Activated naive CD4-positive, alpha-beta T cell treated with anti-CD3 and anti-CD28 coated beads, Interleukin-2, amount 50 U/mL, for 72 hours (primary cell): ENCODE measurements at places on chromosomes 6 and 20. TPM values are rescaled to one million over a fixed set of nuclear protein-coding genes. Genes with fewer than 3 reads are reported as not detected.

- no peak for DNase-seq
These were observed 149.8 kb downstream of the SYNDIG1 start for GRCh38 chr20:24619212-24619611.

The SLC13A3 gene
- total RNA-seq: not detected

DNA sequence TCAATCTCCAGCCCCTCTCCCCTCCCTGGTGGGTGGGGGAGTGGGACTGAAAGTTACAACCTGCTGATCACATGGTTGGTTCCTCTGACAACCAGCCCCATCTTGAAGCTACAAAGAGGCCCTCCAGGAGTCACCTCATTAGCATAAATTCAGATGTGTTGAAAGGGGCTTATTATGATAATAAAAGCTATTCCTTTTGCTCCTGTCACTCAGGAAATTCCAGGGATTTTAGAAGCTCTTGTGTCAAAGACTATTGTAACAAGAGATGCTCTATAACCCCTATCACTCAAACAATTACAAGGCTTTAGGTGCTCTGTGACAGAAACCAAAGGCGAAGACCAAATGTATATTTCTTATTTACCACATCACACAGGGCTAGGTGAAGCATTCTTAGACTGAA is 30.1 kb upstream of the MBOAT1 start:
- DNase-seq: no peak

DNA sequence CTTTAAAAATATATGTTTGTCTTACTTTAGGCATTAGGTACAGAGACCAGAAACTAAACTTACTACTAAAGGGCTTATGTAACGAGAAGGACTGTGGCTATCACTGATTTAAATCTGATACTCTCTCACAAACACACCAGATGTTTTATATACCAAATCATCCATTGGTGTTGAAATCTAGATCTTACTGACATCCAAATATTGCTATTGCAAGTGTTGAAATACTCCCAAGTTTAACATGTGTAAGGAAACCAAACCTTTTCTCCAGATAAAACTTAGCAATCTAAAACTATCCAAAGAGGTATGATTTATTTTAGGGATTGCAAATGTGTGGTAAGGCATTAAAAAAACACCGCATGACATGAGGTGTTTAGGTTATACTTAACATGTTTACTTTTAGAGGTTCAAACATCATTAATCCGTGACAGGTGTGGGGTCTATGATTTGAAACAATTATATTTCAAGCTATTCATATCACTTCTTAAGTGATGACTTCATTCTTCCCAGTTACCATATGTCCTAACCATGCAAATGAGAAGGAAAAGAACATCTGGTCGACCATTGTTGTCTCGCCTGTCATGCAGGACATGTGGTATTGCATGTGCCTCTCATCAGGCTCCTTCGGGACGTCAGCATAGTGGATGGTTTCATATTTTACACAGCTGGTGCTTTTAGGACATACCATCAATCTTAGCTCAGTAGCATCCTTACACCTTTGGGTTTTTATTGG is 168.3 kb upstream of the SPACA1 start:
- DNase-seq: no peak

- no peak for DNase-seq
These were observed 37.1 kb downstream of the RIPOR2 start for GRCh38 chr6:24898676-24899075.

GRCh38 chr20:13648291-13649228 is 9.8 kb upstream of the TASP1 start:
- no peak for DNase-seq

GRCh38 chr20:46113113-46113470 is 5.0 kb upstream of the CD40 start:
- DNase-seq: no peak

GRCh38 chr6:16697437-16698161 is 63.7 kb downstream of the ATXN1 start:
- no peak for DNase-seq

The FUCA2 gene
- 12.1 TPM for total RNA-seq

- DNase-seq: no peak
These were observed 631.1 kb upstream of the POU3F2 start for GRCh38 chr6:98203170-98203806.

The GGTLC1 gene
- not detected for total RNA-seq

GRCh38 chr6:166824880-166825250 is 131.5 kb downstream of the RNASET2 start:
- DNase-seq: no peak

The RNF217 gene
- total RNA-seq: not detected

DNA sequence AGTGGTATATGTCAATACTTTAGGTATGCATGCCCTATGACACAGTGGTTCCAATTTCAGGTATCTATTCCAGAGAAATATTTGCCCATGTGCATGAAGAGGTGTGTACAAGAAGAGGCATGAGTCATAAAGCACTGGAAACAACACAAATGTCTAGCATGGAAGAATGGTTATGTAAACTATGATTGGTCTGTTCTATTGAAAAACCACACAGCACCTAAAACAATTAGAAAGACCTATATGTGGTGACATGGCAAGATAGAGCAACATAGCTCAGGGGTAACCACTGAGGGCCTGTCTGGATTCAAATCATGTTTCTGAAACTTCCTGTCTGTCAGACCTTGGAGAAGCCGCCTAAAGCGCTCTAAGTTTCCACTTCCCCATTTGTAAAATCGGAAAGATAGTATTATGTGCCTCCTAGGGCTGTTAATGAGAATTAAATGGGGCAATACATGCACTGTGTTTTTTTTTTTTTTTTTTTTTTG is 76.0 kb upstream of the SHLD1 start:
- no peak for DNase-seq

The CGAS gene
- 22.1 TPM for total RNA-seq

DNA sequence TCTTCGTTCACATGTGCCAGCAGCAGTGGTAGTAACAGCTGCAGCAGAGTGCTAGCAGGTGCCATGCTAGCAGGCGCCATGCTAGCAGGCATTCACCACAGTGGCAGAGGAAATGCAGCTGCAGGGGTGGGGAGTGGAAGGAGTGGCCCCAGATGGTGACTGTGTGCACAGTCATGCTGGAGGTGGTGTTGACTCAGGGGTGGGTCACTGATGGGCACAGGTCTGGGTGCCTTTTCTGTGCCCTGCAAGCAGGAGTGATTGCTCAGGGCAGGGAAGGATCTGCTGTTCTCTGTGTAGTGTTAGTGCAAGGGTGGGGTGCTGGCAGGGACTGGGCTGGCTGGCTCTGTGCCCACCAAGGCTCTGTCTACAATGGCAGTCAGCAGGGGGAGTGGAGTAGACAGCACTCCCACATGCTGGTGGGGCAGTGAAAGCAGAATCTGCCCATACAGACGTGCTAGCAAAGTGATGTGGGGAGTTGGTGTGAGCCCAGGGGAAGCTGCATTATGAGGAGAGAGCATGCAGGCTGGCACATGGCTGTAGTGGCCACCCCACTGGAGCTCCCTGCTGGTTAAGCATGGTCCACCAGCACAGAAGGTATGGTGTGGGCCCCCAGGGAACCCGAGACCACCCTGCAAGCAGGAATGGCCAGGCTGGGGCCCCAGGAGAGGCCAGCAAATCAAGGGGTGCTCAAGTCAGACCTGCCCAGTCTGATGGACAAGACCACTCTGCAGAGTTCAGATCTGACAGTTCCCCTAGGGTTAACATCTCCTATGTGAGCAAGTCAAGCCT is 11.4 kb upstream of the TSPYL4 start:
- DNase-seq: no peak

DNA sequence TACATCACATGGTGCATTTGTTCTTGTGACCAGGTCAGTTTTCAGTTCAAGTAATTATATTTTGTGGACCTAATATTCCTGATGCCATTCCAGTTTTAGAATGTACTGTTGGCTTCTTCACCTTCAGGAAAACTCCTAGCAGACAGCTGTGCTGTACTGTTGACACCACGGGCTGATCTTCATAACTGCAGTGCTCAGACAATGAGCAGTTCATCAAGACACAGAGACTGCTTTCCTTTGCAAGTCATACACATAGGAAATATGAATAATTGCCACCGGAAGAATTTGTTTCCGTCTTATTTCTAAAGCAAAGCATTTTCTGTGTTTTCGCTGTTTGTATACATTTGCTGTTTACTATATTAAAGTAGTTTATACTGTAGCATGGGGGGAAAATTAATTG is 89.8 kb downstream of the C6orf118 start:
- no peak for DNase-seq

The LY86 gene
- total RNA-seq: 2.4 TPM

DNA sequence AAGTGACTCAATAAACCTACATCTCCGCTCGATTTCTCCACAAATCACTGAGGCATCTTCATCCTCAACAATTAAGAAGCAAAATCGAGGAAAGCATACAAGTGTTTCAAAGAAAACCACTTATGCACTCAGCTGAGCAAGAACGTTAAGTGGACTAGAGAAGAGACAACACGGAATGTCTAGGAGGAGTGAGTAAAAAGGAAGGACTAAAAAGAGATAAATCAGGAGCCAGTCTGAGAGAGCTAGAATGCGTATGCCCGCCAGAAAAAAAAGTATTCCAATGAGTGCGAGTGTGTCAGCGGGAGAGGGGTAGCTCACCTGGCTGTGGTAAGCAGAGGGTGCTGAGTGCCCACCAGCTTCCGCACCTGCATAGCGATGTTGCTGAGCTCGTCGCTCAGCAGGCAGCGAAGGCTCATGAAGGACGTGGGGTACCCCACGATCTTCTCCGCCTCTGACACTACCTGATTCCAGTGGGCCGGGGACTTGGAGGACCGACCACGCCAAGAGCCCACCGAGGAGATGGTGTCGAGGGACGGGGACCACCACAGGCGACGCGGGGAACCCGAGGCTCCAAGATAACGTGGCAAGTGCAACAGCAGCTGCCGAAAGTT is 587 bp downstream of the PDSS2 start:
- peak; percentile 60 for DNase-seq

The SLC17A4 gene
- not detected for total RNA-seq

The EFCAB8 gene
- 0.70 TPM for total RNA-seq

DNA sequence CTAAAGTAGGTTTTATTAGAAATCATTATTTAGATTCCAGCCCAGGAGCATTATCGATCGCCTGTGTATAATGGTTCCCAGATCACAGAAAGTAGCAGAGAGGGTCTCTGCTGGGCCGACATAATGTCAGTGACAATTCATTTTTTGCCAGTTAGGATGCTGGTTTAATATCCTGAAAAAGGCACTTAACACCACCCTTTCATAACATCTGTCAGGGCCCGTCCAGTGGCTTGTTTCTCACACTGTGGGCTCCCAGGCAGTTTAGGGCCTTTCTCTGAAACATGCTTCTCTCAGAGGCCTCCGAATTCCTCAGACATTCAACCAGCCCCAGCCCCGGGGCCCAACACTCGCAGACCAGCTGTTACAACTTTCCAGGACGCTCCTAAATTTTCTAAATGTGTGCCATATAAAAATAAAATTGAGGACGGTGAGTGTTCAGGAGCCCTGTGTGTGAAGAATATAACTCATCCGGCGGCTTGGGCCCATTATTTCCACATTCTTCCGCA is 108.6 kb upstream of the EYA4 start:
- no peak for DNase-seq

GRCh38 chr6:151553416-151554165 is 59.8 kb downstream of the CCDC170 start:
- DNase-seq: no peak

DNA sequence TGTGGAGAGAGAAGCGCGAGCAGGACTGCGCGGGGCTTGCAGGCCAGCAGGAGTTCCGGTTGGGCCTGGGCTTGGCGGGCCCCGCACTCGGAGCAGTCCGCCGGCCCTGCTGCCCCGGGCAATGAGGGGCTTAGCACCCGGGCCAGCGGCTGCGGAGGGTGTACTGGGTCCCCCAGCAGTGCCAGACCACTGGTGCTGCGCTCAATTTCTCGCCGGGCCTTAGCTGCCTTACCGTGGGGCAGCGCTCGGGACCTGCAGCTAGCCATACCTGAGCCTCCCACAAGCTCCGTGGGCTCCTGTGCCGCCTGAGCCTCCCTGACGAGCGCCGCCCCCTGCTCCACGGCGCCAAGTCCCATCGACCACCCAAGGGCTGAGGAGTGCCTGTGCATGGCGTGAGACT is 89.0 kb upstream of the MBOAT1 start:
- DNase-seq: no peak

DNA sequence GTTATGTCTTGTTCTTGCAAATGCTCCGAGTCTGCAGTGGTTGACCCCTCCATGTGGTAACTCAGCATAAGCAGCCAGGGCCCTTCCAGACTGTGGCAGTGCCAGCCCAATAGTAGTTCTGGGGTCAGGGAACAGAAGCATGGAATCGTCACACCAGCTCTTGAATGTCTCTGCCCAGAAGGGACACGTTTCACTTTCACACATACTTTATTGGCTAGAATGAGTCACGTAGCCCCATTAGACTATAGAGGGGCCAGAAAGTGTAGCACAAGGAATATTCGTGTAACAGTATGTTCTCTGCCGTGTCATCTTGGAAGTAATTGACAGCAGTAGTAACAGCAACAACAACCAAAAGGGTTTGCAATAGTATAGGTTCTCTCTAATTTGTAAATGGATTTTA is 254.7 kb downstream of the FARS2 start:
- DNase-seq: no peak

DNA sequence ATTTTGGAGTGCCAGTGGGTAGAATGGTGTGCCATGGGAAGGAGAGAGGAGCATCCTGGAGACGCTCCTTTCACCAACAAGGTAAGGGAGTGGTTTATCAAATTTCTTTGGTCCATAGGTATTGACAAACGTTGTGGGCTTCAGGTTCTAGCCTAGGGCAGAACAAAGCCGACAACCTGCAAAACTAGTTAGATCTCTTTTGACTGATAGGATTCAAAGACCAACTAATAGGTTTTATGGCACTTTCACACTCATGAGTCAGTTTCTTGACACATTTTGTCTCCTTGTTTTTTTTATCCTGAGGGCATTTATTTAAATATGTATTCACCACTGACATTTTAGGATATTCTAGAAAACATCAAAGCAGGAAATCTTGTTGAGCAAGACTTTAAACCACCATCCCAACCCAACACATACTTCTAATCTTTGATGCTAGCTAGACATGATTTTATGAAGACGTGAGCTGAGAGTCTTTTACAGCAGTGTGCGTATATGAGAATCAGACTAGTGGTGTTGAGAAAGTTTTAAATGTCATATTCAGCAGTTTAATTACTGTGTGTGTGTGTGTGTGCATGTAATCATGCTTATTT is 370.4 kb upstream of the HSF2 start:
- DNase-seq: no peak

GRCh38 chr6:33787346-33787953 is 1.5 kb downstream of the LEMD2 start:
- no peak for DNase-seq

The MCHR2 gene
- not detected for total RNA-seq

The TINAG gene
- total RNA-seq: not detected

The BIRC7 gene
- 0.51 TPM for total RNA-seq

The XKR7 gene
- 0.09 TPM for total RNA-seq

DNA sequence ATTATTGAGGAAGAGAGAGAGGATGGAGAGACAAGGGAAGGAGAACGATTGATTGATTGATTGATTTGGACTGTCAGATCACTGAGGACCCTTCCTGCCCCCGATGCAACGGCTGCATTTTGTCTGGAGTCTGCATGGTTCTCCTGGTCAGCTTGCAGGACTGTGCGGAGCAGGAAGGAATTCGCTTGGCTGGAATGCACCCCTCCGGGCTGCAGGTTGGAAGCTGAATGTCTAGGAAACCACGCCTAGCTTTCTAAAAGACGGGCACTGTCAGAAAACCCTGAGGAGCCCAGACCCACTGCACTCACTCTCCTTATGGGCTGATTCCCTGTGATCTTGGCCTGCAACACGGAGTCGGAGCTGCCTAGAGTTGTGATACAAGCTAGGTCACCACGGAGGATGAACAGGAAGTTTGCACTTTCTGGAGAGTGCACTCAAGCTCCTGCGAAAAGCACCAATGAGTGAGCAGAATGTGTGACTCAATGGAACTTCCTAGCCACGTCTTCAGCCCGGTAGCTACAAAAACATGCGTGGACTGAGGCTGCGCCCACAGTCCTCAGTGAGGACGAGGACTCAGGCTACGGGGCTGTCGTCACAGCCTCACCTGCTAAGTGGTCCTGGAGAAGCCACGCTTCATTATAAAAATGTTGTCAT is 14.4 kb downstream of the DACT2 start:
- no peak for DNase-seq
